T-helper 9 cell (primary cell): ENCODE measurements at places on chromosomes 2 and 18.

DNA sequence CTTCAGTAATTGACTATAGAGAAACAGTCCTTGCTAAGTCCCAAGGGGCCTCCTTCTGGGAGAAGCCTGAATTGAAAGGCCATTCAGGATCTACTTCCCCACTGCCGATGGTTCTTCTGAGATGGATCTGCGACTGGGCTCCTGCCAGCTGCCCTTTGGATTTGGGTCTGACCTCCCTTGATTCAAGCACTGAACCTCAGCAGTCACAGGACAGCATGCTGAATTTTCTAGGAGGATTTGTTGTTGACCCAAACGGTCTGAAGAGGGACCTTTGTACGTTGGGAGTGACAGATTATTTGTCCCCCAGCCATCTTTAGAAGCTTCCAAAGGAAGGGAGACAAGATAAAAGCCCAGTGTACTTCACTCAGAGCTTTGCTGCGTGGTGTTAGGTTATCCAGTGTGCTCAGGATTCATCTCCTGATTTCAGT lies 67.1 kb downstream of the NXPH2 start:
- DNase-seq, result no peak

DNA sequence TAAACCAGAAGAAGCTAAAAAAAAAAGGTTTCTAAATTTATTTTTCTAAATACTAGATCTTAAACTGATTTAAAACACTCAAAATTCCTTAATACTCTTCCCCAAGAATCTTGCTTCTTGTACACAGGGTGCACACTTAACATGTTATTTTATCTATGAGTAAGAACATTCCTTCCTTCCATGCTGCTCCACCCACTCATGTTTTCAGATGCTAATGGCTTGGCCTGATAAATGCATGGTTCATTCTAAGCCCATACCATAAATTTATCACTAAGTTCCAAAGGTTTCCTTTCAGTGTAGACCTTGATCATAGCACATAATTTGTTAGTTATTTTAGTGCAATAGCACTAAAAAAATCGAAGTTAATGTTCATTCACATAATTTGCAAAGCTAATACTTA lies 8.1 kb downstream of the FBXO48 start:
- DNase-seq, result no peak

GRCh38 chr2:85765081-85765731 lies 11.4 kb downstream of the ATOH8 start:
- no peak for DNase-seq

- no peak for DNase-seq
These were observed 34.9 kb upstream of the APCDD1 start for GRCh38 chr18:10419420-10420103.
